NCI-H2029 (cell line): ENCODE measurements at places on chromosomes 2 and 18.
A peak's percentile ranks its signal among the peaks of the same experiment; 100 is the strongest.

DNA sequence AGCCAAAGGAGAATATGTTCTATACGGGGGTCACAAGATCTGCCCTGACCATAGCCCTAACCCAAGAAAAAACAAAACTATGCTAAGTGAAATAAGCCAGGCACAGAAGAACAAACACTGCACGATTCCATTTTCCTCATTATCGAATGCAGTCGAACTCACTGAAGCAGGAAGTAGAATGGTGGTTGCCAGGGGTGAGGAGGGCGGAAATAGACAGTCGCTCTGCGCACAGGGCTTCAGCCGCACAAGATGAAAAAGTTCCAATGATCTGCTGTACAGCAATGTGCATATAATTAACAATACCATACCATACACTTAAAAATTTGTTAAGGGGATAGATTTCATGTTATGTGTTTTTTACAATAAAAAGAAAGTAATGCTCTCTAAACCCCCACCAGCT lies 257.7 kb downstream of the TXNL1 start:
- DNase-seq = no peak

- peak; percentile 72 for DNase-seq
These were observed 44.5 kb downstream of the PKP4 start for GRCh38 chr2:158501301-158501700.

DNA sequence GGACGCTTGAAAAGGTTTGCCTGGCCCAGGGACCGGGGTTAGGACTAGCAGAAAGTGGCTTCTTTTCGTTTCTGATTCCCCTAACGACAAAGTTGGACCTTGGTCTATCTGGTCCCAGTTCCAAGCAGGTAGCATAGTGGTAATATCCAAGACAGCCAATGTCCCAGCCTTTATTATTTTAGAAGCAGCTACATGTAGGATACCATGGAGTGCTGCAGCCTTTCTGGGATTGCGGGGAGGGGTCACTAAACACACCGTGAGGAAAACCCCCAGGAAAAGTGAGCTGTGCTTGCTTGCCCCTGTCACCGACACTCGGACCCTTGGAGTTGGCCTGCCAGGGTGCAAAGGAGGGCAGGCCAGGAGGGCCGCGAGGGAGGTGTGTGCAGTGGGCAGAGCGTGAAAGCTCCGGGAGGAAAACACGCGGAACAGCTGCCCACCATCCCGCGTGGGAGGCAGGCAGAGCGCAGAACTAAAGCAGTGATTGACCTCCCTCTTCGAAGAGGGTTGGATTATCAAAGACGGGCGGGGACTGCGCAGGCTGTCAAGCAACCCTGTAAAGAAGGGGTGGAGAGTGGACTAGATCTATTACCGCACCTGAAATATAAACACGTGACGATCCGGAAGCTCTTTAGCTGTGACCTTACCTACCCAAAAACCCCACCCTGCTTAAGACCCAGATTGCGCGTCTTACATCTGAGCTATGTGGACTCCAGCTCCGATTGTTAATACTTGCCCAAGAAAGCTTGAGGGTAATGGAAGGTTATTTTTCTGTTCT lies 624 bp upstream of the MAP4K3 start:
- DNase-seq = peak; percentile 13

DNA sequence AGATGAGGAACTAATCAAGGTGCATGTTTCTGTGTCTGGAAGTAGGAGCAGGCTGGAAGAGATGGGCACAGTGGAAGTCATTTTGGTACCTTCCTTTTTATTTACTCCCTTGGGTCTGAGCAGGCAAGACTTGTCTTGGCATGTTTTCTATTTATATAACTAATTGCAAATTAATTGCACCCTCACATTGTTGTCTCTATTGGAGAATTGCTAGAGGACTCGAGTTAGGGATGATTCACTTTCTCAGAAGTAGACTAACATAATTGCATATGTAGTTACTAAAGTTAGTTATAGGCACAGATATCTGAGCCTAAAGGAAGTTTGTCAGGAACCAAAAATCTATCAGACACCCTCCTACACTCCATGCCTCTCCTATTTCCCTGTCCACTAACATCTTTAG lies 92.8 kb upstream of the NRP2 start:
- no peak for DNase-seq
